Nucleus accumbens (tissue), 56 donors: ENCODE measurements at places on chromosomes 5 and 9.

- DNase-seq = no peak
These were observed 80.8 kb downstream of the CD180 start for GRCh38 chr5:67115817-67116216.

- DNase-seq = no peak
These were observed 81.0 kb upstream of the EQTN start for GRCh38 chr9:27377811-27378456.

DNA sequence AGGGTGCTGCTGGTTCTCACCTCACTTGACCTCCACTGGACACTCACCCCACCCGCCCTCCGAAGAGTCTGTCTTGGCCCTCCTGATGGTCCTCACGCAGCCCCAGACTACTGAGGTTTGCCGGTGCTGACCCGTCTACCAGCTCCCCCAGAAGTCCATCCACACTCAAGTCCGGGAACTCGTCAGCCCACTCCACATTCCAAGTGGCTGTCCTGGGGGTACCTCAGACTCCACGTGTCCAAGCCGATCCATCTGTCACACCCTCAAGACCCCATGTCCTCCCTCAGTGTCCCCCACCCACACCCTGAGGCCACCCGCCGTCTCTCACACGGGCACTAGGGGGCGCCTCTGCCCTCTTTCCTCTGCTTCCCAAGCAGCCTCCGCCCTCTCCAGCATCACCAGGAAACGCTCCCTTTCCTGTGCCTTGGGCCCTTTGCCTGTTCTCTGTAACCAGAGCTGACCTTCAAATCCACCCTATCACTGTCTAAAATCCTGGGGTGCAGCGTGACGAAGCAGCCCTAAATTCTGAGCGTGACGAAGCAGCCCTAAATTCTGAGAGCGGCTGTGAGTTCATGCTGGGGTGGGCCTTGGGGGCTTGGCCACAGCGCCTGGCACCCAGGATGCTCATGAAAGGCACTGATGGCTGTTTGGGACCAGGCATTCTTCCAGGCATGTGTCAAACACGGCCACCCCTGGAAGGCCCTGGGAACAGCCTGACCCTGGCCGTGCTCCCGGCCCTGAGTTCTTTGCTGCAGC is 95.7 kb downstream of the KCNT1 start:
- DNase-seq = peak; percentile 27

DNA sequence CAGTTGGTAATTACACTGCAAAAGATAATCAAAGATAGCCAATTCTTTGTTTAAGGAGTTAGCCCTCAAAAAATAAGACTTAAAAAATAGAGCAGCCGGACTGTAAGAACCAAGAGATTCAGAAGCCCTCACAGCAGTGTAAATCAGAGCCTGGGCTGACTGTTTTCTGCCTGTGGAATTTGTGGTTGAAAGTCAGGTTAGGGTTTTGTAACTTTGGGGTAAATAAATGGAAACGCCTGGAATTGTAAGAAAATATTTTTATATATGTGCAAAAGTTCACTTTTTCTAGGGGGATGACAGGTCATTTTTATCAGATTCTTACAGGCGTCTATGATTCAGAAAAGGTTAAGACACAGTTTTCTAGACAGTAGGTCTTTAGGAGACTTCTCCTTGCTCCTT is 35.6 kb downstream of the KLHL3 start:
- DNase-seq = no peak

DNA sequence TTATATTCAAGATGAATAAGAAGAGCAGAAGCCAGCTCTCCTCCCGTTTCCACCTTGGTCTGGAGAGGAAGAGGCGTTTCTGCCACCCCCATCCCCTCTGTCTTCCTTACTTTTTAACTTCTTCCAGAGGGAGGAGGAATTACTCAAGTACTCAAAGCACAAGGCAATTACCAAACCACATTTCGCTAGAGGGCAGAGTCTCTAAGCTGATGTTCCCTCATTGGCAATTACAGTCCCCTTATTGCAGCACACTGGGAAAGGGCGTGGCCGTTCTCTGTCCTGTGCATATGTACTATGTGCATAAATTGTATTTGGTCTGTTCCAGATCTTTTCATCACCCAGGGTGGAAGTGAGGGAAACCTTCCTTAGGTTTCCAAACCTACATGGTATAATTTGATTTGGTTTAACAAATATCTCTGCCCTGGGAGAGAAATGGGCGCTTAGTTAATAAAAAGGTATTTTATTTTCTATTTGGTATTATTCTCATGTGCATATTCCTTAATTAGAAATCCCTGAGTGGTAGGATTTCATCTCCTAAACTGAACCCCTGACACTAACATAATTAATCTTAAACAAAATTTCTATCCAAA is 29.8 kb upstream of the ALDOB start:
- DNase-seq = no peak

- DNase-seq = no peak
These were observed 544 bp upstream of the SNX24 start for GRCh38 chr5:122844910-122845228.

DNA sequence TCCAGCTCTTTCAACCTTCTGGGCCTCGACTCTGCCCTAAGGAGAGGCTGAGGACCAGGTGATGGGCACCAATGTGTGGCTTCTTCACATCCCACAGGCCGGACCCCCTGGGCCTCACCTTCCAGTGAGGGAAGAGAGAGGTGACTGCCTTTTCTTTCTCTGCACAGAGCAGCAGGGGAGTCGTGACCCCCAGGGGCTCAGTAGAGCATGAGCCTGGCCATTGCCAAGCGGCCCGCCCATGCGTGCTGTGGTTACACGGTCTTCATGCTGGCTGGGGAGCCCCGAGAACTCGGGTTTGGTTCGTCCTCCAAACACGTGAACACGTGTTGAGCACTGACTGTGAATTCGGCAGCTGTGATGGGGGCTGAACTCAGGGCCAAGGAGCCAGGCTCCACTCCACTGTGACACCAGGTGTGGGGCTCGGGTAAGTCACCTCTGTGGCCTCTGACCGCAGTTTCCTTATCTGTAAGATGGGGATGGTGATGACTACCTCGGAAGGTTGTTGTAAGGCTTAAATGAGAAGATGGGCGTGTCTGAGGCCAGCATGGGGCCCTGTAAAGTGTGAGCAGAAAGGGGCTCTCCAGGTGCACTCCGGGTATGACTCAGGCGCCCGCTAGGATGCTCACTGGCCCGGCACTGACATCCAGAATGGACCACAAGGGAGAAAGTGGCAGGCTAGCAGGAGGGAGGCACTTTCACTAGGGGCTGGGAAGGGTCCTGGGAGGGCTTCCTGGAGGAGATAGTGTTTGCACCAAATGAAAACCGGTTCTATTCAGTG is 13.4 kb upstream of the GRHPR start:
- no peak for DNase-seq

DNA sequence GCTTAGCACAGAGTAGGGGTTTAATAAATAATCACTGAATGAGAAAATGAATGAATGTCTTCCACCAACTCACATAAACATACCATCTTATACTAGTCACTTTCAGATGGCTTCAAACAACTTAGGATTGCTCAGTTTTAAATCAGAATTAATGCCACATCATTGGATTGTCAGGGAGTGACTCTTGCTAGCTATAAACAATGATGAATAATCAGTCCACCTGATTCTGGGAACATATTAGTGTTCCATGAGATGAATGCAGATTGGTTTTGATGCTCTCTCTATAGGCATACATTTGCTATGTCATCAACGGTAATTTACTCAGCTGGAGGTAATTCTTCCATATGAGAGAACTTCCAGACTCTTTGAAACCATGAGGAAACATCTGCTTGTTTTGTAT is 97.4 kb downstream of the CDH9 start:
- no peak for DNase-seq

GRCh38 chr5:123174916-123175481 is 86.0 kb downstream of the PRDM6 start:
- no peak for DNase-seq

DNA sequence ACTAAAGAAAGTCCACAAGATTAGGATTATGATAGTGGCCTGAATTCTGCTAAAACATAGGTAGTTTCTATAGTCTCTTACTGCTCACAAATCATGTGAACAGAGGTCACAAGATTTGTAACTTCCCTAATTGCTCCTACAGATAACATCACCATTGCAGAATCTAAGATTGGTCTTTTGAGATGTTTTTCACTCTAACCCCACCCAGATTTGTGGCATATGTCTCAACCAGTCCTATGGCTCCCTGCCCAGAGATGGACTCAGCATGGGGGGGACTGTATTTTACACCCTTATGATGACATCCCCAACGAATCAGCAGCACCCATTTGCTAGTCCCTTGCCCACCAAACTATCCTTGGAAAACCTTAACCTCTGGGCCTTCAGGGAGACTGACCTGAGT is 1046.2 kb downstream of the CDH12 start:
- DNase-seq = no peak

- no peak for DNase-seq
These were observed 151.7 kb upstream of the SMIM23 start for GRCh38 chr5:171633776-171634470.

DNA sequence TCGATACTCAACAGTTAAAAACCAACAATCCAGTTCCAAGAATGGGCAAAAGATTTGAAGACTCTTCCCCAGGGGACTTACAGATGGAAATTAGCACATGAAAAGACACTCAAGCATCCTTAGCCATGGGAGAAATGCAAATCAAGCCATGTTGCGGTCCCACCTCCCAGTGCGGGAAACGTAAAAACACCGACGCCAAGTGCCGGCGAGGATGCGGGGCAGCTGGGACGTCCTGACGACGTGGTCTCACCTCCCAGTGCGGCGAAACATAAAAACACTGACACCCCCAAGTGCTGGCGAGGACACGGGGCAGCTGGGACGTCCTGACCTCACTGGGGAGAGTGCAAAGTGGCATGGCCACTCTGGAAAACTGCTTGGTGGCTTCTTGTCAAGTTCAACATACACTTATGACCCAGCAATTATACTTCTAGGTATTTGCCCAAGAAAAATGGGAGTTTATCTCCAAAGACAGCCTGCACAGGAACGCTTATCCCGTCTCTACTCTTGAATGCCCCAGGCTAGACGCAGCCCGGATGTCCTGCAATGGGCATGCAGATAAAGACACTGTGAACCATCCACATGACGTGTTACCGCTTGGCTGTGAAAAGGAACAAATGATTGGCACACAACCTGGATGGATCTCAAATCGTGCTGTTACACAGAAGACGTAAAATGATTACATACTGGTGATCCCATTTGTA is 60.1 kb upstream of the UBAC1 start:
- no peak for DNase-seq

DNA sequence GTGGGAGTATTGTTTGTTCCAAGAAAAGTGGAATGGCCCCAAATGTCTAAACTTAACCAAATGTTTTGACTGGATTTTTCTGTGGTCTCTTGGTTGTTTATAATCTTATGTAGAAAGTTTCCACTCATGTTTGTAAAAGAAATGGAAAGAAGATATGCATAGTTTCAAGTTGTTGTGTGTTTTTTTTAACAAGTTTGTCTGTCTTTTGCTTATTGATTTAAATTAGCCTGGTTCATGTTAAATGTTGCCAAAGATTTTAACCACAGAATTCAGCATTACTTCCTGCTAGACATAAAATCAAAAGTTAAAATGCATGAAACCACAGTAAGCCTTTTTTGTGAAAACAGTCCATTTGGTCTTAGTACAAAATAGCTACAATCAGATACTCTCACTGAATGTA is 14.0 kb downstream of the PPWD1 start:
- DNase-seq = no peak

DNA sequence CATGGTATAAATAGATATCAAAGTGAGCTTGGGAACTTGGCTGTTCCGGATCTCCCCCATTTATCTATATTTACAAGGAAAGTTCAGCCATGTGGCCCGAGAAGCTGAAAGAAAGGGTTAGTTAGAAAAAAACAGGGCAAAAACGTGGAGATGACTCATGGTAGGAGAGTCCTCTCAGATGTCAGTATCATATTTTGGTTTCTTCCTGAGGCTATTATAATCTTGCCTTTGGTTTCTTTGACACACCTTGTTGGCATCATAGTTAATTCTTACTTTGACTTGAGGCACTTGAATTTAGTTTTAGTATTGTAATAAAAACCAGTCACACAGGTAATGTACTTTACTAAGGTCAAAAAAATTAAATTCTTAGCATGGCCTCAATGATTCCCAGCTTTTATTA is 59.9 kb downstream of the GABRA6 start:
- no peak for DNase-seq

GRCh38 chr5:132466433-132467286 is 23.9 kb downstream of the IRF1 start:
- DNase-seq = no peak

- no peak for DNase-seq
These were observed 53.9 kb downstream of the AHRR start for GRCh38 chr5:375336-375920.

DNA sequence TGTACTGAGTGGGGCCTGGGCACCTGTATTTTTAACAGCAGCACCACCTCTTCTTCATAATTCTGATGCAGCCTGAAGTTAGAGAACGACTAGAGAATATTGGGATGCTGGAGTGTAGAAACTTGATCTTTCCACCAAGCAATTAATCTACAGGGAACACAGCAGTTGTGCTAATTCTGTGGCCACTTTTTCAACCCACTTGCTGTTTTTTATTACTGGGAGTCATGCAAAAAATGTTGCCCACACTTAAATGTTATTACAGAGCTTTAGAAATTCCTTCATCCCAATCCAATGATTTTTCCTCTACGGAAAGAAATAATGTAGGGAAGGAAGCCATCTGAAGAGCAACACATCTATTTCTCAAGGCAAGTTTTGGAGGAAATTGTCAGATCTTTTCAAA is 190.9 kb upstream of the TUT7 start:
- no peak for DNase-seq

DNA sequence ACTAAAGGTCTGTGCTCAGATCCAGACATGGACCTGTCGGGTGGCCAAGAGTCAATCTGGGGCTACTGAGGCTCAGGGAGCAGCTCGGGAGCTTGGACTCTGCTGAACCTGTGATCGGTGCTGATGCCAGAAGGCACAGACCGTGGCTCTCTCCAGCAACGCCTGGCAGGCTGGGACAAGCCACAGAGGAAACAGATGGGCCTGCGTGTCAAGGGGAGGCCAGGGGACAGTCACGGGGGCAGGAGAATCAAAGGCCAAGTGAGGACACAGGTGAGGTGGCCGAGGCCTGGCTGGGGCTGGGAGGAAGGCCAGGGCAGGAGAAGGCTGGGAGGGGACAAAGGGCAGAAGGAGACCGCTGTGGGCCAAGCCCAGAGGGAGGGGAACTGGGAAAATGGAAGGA is 43.4 kb downstream of the EPB41L4B start:
- no peak for DNase-seq

DNA sequence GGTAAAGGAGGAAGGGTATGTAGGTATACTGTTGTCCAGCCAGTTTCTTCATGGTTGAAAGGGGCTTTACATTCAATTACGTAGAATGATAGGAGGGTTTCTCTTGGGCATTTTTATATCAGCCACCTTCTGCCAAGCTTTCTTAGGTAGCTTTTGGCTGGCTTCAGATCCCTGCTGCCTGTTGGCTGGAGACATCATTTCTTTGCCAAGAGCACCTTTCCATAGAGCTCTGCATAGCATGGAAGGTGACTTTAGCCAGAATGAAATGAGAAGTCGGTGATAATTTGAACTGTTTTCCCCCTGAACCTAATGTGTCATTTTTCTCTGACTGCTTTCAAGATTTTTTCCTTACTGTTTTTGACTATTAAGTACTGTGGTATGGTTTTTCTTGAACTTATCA is 26.9 kb downstream of the TMEFF1 start:
- no peak for DNase-seq
